ENCODE measurements at places on chromosomes 1 and 21.

GRCh38 chr21:45496151-45496967 is 45.9 kb downstream of the SLC19A1 start:
- DNase-seq = no peak

GRCh38 chr1:190904091-190904695 is 426.5 kb upstream of the BRINP3 start:
- no peak for DNase-seq

- no peak for DNase-seq
Measured at GRCh38 chr1:8089535-8090228, 63.6 kb upstream of the ERRFI1 start.

DNA sequence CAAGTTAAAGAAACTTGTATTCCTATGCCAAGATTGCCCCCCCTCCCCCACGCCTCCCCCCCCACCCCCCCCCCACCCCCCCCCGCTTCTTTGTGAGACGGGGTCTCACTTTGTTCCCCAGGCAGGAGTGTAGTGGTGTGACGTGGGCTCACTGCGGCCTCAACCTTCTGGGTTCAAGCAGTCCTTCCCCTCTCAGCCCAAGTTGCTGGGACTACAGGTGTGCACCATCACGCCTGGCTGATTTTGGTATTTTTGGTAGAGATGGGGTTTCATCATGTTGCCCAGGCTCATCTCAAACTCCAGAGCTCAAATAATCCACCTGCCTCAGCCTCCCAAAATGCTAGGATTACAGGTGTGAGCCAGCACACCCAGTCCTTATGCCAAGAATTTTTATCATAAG is 136.6 kb downstream of the POU2F1 start:
- no peak for DNase-seq

DNA sequence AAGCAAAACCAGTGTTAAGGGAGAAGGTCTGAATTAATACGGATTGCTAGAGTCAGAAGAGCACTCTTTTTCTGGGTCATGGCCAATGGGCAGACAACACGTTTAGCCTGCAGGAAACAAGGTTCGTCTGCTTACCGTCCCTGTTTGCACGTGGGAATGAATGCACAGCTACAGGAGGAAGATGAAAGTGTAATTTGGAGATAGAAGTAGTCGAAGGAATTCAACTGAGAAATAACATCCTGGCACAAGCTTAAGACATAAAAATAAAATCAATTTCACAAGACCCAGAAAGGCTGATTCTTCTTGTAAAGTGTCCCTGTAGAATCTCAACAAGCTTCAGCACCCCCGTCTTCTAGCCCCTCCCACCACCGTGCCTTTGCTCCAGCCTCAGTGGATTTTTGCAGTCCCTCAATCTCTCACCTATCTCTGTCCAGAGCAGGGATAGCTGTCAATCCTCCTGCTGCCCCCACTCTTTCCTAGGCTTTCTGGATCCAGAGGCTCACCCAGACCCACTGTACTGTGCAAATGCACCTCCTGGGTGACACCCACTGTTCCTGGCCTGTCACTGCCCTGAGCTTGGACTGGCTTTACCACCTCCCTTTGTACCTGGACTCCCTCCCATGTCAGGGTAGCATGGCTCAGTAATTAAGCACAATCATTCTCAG is 60.6 kb downstream of the C1orf94 start:
- DNase-seq = no peak

DNA sequence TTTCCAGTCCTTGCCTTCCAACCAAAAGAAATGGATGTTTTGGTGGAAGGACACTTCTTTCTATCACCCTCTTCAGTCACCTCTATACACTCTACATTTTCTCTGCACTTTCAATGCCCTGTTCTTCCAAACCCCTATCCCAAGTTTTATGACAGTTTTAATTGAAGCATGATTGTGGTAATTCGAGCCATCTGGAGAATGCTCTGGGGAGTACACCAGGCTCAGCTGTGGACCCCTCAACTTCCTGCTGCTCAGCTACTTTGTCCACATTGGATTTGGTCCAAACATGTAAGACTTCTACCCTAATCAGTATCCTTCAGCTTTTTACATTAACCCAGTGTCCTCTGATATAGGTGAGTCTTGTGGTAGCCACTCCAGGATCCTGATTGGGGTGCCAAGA is 129.6 kb downstream of the SYT2 start:
- DNase-seq = no peak

GRCh38 chr1:4001461-4001860 is 101.4 kb upstream of the C1orf174 start:
- no peak for DNase-seq

- no peak for DNase-seq
Measured at GRCh38 chr1:37989361-37989930, 376 bp downstream of the SF3A3 start.

DNA sequence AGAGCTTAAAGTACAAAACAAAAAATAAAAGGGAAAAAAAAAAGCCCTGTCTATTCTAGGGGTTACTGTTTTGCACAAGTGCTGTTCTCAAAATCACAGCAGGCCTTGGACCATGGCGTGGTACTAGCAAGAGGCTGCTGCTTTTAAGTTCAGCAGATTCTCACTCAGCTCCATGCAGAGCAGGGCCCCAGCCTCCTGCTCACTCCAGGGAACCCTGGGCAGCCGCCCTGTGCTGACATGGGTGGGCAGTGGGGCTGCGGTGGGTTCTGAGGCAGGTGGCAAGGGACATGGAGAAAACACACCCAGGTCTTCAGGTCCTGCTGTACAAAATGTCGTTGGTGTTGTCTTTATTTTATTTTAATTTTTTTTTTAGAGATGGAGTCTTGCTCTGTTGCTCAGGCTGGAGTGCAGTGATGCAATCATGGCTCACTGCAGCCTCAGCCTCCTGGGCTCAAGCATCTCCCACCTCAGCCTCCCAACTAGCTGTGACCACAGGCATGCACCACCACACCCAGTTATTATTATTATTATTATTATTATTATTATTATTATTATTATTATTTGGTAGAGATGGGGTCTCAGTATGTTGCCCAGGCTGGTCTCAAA is 170.9 kb downstream of the DYRK1A start:
- DNase-seq = no peak

DNA sequence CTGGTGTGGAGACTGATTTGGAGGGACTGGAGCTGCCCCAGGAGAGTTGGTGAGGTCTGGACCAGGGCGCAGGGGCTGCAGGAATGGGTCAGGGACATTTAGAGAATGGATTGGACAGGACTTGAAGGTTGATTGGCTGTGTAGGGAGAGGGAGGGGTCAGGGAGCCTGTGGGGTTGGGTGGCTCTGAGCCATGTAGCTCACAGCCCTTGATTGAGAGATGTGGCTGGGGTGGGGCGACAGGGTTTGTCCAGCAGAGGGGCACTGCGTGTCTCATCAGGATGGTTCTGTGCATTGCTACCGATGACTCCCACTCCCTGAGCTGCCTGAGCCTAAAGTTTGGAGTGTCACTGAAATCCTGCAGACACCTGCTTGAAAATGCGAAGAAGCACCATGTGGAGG is 12.1 kb downstream of the AZIN2 start:
- DNase-seq = no peak

DNA sequence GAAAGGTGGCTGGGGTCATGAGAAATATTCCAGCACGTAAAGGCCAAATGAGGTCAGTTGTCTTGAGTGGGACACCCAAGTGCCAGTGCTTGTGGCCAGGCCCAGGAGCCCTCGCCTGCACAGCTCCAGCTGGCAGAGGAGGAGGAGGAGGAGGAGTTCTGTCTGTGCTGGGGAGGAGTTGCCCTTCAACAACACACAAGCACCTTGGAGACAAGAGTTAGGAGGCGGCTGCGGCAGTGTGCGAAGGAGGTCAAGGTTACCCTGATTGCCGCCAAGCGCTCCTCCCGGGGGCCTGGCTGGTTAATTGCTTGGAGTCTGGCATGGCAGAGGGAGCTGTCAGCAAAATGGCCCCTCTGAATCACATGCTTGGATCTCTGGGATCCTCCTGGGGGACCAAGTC is 45.1 kb downstream of the GRIK3 start:
- DNase-seq = no peak

DNA sequence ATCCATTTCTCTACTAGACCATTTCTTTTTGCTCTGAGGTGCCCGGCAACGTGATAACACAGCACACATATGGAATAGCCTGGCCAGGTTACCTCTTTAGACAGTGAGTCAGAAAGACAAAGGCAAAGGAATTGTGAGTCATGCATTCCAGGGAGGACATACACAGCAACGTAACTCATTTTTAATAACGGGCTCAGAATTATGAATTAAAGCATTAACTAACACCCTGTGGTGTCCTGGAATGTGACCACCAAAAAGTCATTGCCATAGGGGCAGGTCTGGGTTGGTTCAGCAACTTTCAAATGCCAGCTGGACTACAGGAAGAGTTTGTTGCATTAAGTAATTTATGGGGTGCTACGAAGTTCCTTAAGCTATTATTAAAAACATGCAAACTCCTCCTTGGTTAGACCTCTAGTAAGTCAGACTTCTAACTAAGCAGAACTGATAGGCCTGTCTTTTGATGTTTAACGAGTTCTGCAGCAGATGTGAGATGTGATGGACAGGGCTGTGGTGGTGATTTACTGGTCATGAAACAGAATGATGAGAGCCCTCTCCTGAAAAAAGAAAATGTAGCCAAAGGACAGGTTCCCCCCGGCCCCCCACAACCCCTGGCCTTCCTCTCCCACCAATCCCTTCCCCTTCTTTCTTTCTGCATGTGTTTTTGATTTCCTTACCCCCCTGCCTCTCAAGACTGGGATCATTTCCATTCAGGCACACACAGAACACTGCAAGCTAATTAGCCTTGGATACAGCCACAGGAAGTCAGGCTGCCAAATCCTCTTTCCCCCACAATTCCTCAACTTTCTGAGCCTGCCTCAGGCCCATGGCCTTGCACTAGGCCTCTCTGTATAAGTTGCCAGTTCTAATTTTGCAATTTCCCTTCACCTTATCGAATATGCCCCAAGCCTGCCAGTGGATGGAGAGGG is 88.9 kb upstream of the HAO2 start:
- DNase-seq = no peak

GRCh38 chr1:10626131-10626731 is 151.5 kb downstream of the PEX14 start:
- no peak for DNase-seq

GRCh38 chr1:8043621-8044020 is 17.5 kb upstream of the ERRFI1 start:
- no peak for DNase-seq

- DNase-seq = no peak
Measured at GRCh38 chr1:231778009-231778719, 151.6 kb downstream of the DISC1 start.

DNA sequence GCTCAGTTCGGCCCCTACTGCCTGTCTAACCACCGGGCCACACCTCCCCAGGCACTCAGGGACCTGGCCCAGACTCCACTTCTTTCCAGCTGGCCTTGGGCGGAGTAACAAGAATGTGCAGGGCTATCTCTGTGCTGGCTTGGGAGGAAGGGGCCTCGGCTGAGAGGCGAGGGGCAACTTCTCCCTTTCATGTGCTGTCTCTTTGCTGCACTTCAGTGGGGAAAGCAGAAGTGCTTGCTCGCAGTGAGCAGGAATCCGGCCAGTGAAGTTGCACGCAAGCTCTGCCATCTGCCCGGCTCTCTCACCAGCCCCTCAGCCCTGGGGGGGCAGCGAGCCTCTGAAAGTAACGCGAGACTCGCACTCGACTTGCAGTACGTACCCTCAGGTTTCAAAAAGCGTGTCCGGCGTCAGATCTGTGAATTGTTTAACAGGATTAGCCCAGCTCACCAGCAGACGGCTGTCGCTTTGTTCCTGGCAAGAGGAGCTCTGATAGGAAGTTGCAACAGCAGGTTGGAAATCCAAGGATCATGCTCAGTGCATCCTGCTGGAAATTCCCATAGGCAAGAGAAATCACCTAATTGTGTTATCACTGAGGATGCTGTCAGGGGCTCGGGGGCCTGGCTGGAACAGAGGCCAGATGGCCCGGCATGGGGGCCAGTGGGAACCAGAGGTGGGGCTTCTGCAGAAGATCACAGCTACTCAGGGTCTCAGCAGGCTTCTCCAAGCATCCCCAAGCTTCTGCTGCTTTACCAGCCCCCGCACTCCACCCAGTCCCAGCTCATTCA is 221.1 kb downstream of the NPHP4 start:
- no peak for DNase-seq

GRCh38 chr1:94539496-94539895 is 2.1 kb downstream of the F3 start:
- no peak for DNase-seq

GRCh38 chr1:53620061-53620855 is 118.7 kb downstream of the GLIS1 start:
- no peak for DNase-seq

GRCh38 chr1:36762174-36762573 is 272.1 kb downstream of the GRIK3 start:
- no peak for DNase-seq

DNA sequence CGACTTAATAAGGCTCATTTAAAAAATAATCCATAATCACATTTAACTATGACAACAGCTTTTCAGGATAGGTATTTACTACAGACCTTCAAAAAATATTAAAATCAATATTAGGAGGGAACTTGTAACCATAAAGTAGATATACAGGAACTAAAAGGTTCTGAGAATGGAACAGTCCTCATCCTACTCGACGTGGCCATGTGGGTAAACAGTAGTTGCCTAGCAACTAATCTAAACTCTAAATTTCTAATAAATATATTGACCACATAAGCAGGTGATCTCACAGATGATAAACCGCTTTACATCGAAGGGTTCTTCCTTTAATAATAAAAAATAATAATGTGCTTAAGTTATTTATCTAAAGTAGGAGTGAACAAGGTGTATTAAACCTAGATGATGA is 7.9 kb downstream of the AKT3 start:
- no peak for DNase-seq

- no peak for DNase-seq
Measured at GRCh38 chr1:24286246-24287010, 32.7 kb upstream of the GRHL3 start.

- DNase-seq = no peak
Measured at GRCh38 chr21:28823429-28823828, 169.2 kb downstream of the LTN1 start.

- no peak for DNase-seq
Measured at GRCh38 chr1:218350035-218350525, 4.9 kb downstream of the TGFB2 start.

- no peak for DNase-seq
Measured at GRCh38 chr1:55051621-55052020, 12.3 kb downstream of the PCSK9 start.

- no peak for DNase-seq
Measured at GRCh38 chr1:89050649-89051033, 14.4 kb downstream of the GBP1 start.
